ENCODE measurements at places on chromosomes 13 and 19.

- DNase-seq, result no peak
Observed at GRCh38 chr13:110518571-110518970, 43.0 kb downstream of the RAB20 start.

DNA sequence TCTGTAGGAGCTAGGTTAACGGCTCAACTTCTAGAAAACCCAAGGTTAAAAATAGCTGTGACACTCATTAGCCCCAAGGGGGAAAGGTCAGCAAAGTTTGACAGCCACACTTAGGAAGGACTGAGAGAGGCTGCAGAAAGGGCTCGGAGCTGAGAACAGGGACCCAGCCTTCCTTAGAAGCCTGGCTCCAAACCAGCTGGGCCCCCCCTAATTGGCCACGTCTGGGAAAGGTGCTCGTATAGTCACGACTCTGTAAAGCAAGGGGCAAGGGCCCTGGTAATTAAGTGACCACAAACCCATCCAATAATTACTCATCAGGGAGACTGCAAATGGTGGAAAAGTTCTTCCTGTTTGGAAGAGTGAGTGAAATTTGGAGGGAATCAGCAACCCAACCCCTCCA lies 90.5 kb downstream of the RNASEH2B start:
- no peak for DNase-seq

- DNase-seq, result no peak
Observed at GRCh38 chr13:86906127-86906874, 764.9 kb upstream of the SLITRK5 start.

DNA sequence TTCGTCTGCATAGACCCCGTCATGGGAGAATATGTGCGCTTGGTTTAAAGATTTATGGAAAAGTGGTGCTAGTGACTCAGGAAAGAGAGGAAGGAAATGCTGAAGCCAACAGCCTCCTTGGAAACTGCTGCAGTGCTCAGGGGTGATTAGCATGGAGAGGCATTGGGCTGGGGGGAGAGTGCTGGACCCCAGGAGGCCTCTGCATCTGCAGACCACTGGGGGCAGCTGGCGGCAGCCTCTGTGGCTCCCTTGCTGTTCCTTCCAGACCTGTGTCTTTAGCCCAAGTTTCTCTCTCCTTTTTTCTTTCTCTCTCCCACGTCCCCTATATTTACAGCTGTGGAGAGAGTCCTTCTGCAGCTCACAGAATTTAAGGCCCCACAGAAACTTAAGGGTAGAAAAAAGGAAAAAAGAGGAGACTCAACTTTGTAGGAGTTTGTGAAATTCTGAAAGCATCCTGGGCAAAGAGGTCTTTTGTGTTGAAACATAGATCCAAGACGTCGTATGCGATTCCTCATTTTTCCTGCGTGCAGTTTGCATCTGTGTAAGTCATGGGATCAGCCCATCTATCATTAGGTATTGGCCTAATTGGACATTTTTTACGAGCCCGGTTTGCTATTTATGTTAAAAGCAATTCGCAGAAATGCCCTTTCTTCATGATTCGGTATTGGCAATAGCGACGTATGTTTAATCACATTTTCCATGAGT lies 116.2 kb upstream of the ZNF536 start:
- no peak for DNase-seq

- no peak for DNase-seq
Observed at GRCh38 chr19:34835631-34836351, 62.8 kb upstream of the ZNF599 start.

DNA sequence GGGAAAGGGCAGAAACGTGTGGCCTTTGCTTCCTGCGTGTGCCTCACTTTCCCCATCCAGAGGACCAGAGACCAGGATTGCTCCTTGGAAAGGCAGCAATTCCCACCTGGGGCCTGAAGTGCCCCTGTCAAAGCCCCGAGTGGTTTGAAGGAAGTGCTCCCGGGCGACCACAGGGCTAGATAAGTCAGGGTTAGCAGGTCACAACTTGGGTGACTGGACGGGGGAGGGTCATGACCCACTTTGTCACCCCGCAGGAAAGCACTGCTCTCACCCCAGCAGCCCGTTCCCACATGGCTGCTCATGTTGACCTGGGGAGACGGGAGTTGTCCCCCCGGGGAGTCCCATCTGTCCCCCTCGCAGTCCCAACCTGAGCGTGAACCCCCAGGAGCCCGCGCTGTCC lies 459 bp downstream of the PRAM1 start:
- DNase-seq, result no peak

DNA sequence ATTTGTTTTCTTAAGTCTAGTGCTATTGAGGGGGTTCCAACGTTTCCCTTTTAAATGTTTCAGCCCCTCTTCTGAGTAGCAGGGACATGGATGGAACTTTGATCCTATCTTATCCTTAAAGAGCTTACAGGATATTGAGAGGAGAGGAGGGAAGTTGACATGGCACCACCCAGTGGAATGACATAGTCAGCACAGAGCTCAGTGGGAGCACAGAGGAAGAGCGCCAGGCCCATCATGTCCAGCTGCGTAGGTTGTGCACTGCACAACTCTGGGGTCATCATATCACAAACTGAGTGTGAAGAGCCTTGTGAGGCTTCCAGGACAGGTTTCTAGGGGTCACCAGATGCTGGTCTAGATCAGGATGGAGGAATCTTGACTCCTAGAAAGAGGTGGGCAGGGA lies 4.6 kb upstream of the CDC42EP5 start:
- no peak for DNase-seq

GRCh38 chr13:72284791-72285190 lies 417.8 kb upstream of the DACH1 start:
- DNase-seq, result no peak

DNA sequence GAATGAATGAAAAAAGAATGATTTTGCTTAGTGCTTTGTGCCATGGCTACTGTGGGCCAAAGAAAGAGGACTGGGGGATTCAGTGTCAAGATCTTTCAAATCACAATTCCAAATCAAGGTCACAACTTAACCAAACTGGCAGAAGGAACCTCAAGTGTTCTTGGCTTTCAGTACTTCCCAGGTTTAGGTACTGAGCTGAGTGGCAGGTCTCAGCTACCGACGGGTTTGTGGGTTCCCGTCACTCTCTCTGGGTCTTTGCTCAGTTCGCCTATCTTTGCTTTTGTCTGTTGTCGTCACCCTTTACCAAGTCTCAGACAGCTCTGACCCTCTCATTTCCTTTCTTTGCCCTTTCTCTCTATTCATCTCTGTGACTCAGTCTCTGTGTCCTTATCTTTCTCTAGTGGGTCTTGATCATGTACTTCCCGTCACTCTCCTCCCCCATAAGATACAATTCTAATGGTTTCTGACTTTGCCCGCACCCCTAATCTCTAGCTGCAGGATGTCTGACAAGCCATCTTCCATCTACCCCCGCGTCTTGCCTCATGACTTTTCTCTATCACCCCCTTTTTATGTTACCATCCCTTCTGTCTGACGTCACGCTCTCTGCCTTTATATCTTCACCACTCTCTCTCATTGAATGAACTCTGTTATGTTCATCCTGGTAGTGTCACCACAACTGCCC lies 33.3 kb upstream of the LRRC4B start:
- DNase-seq, result no peak

DNA sequence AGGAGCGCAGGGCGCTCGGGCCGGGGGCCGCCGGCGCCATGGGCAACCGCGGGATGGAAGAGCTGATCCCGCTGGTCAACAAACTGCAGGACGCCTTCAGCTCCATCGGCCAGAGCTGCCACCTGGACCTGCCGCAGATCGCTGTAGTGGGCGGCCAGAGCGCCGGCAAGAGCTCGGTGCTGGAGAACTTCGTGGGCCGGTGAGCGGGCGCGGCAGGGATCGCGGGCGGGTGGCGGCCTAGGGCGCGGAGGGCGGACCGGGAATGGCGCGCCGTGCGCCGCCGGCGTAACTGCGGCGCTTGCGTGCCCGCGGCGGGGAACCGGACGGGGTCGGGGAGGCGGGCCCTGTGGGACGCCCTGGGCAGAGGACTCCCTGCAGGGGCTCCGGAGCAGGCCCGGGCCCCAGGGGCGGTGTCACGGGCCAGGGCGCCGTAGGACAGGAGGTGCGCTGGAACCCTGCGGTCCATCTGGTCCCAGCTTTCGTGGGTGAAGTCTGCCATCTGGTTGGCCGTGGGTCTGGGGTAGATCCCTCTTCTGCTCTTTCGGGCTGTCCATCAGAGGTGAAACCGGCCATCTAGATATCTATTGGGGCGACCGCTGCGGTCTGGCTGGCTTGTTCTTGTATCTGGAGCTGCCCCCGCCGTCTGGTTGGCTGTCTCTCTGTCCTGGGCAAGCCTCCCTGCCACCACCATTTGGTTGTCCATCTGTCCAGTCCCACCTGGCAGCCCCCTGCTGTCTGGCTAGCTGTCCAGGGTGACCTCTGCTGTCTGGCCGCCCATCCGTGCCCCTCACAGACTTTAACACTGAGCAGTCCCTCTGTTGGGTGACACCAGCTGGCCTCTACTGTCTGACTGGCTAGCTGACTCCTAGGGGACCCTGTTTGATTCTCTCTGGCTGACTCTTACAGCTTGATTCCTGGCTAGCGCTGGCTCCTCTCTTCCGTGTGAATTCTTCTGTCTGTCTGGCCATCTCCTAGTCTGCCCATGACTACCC lies 622 bp downstream of the DNM2 start:
- DNase-seq, result no peak

- DNase-seq, result no peak
Observed at GRCh38 chr13:32528358-32528757, 10.2 kb downstream of the N4BP2L2 start.

GRCh38 chr13:105255472-105255871 lies 1280.0 kb downstream of the EFNB2 start:
- DNase-seq, result no peak

DNA sequence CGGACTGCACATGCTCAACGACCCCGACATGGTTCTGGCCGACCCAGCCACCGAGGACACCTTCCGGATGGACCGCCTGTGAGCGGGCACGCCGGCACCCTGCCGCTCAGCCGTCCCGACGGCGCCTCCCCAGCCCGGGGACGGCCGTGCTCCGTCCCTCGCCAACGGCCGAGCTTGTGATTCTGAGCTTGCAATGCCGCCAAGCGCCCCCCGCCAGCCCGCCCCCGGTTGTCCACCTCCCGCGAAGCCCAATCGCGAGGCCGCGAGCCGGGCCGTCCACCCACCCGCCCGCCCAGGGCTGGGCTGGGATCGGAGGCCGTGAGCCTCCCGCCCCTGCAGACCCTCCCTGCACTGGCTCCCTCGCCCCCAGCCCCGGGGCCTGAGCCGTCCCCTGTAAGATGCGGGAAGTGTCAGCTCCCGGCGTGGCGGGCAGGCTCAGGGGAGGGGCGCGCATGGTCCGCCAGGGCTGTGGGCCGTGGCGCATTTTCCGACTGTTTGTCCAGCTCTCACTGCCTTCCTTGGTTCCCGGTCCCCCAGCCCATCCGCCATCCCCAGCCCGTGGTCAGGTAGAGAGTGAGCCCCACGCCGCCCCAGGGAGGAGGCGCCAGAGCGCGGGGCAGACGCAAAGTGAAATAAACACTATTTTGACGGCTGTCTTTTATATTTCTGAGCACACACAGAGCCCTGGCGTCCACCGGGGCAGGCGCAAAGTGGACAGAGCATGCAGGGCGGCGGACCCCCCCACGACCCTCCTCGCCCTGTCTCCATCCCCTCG lies 13.6 kb downstream of the COMP start:
- DNase-seq, result no peak

- no peak for DNase-seq
Observed at GRCh38 chr19:13026462-13027370, 31.4 kb downstream of the NFIX start.

- DNase-seq, result no peak
Observed at GRCh38 chr13:33937373-33938098, 119.6 kb downstream of the RFC3 start.

DNA sequence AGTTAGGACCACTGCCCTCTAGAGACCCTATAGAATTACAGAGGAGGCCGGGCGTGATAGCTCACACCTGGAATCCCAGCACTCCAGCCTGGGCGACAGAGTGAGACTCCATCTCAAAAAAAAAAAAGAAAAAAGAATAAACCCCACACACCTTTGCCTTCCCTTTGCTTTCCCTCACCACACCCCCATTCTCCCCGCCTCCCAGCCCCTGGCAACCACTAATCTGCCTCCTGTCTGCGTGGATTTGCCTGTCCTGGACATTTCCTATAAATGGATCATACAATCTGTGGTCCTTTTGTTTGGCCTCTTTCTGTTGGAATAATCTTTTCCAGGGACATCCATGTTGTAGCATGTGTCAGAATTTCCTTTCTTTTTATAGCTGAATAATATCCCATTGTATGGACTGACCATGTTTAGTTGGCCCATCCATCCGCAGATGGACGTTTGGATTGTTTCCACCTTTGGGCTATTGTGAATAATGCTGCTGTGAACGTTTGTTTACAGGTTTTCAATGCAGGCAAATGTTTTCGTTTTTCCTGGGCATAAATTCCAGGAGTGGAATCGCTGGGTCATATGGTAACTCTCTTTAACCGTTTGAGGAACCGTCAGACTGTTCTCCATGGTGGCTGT lies 15.3 kb downstream of the NACC1 start:
- DNase-seq, result no peak

GRCh38 chr19:49361438-49362047 lies 673 bp downstream of the TEAD2 start:
- DNase-seq, result no peak

GRCh38 chr13:88461272-88462009 lies 790.3 kb downstream of the SLITRK5 start:
- no peak for DNase-seq

DNA sequence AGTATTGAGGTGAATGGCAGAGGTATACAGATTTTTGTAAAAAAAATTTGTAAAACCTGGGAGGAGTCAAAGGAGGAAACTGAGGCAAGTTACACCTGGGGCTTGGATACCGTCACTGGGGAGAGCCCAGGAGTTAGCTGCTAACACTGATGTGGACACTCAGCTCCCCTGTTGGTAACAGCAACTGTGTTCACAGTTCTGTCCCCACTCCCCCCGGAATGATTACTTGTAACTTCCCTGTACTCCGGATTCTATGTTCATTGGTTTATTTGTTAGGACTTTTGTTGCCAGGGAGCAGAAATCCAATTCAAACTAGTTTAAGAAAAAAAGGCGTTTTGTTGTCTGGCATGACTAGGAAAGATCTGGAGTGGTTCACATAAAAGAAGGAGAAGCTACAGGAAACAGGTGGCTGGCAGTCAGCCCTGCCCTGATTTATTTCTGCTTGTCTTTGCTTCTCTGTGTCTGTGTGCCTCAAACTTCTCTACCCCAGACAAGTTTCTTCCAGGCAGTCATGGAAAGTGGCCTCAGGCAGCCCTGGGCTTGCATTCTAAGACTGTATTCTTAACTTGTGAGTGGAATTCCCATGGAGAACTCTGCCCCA lies 2.3 kb upstream of the GPR12 start:
- no peak for DNase-seq

DNA sequence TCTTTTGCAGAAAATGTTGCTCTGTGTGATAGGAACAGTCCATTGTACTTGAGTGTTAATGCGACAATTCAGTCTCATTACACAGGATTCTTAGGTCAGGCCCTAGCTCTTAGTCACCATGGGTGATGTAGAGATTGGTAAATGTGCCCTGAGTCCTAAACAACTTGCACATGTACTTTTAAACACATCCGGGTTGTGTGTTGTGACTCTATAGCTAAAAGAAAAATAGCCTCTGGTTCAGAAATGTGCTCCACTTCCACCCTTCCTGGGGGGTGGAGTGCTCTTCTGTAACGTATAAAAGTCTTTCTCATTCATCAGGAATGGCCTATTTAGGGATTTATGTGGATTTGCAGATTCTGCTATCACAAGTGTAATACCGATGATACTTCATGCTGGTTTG lies 5.2 kb downstream of the SPATA13 start:
- DNase-seq, result no peak

- DNase-seq, result no peak
Observed at GRCh38 chr19:8680676-8681344, 17.8 kb downstream of the ACTL9 start.
